ENCODE measurements at places on chromosomes 2 and 18. TPM values are rescaled to one million over a fixed set of nuclear protein-coding genes. Genes with fewer than 3 reads are reported as not detected.

The NETO1 gene
- not detected for total RNA-seq

The CD8B2 gene
- not detected for total RNA-seq

The MAP2 gene
- 0.71 TPM for total RNA-seq

The KYNU gene
- total RNA-seq = 9.5 TPM

The DOK6 gene
- 7.3 TPM for total RNA-seq

The ITGA4 gene
- 18.3 TPM for total RNA-seq

The CFC1 gene
- not detected for total RNA-seq

The SAG gene
- not detected for total RNA-seq

The PLGLB1 gene
- 1.8 TPM for total RNA-seq

The RPRM gene
- total RNA-seq = not detected
